GM23338 (cell line): ENCODE measurements at places on chromosomes 2 and 18. TPM values are rescaled to one million over a fixed set of nuclear protein-coding genes. Genes with fewer than 3 reads are reported as not detected.

The RNF144A gene
- 12.5 and 14.7 TPM in 2 replicates for total RNA-seq

The EVX2 gene
- total RNA-seq = 0.03 and 0.04 TPM in 2 replicates

The RASGRP3 gene
- 0.69 TPM in 1 of 2 replicates, not detected in the other for total RNA-seq

DNA sequence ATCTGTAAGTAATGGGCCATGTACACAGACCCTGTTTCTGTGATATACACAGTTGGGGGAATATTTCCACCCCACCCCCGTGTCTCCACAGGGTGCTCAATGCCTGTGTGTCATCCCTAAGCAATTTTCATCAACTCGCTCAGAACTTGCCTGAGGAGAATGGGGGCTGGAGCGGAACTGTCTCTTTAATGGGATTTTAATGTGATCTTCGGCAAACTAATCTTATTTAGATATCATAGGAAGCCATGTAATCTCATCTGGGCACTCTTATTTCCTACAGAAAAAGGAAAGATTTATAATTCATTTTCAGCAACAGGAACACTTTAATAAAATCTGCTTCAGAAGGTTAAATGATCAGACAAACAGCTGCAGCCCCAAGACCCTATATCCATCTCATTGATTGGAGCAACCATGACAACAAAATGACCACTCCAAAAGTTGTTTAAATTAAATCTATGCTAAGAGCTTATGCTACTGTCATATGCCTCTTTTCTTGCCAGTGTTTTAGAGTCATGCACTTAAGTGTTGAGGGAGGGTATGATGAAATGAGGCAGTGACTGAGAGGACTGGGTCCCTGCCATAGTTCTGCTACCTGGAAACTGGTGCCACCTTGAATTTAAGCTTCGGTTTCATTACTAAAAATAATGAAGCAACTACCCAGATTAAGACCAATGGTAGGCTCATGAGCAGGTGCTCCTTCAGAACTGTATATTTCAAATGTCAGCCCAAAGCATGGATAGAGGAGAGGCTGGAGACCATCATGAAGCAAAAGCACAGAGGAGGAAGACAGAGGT lies 183.1 kb upstream of the DDX18 start:
- no peak for DNase-seq
- no peak overlapping the region for H3K27ac ChIP-seq
- H3K36me3 ChIP-seq = no peaks in the 10 kb centered on the region
- H3K4me1 ChIP-seq = no peaks in the 10 kb centered on the region
